ENCODE measurements at places on chromosomes 12 and 14.
A peak's percentile ranks its signal among the peaks of the same experiment; 100 is the strongest.

DNA sequence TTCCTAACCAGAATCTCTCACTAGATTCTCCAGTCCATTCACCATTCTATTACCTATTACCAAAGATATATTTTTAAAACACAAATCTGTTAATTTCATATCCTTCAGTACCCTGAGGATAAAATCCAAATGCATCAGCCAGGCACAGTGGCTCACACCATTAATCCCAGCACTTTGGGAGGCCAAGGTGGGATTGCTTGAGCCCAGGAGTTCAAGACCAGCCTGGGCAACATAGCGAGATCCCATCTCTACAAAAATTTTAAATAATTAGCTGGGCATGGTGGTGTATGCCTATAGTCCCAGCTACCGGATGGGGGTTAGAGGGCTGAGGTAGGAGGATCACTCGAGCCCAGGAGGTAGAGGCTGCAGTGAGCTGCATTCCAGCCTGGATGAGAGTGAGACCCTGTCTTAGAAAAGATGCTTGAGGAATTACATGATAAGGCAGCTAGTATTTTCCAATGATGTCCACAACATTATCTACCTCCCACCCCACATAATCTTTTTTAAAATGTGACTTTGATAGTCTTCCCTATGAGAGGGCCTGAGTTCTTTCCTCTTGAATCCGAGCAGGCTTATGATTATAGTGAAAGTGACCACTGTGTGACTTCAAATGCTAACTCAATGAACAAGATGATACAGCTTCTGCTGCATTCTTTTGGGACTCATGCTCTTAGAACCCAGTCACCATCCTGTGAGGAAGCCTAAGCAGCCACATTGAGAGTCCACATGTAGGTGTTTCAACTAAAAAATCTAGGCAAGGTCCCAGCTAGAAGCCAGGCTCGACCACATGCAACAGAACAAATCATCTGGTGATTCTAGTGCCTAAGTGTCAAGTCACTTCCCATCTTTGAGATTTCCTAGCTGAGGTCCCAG lies 18.0 kb downstream of the HECTD1 start:
- DNase-seq = no peak

DNA sequence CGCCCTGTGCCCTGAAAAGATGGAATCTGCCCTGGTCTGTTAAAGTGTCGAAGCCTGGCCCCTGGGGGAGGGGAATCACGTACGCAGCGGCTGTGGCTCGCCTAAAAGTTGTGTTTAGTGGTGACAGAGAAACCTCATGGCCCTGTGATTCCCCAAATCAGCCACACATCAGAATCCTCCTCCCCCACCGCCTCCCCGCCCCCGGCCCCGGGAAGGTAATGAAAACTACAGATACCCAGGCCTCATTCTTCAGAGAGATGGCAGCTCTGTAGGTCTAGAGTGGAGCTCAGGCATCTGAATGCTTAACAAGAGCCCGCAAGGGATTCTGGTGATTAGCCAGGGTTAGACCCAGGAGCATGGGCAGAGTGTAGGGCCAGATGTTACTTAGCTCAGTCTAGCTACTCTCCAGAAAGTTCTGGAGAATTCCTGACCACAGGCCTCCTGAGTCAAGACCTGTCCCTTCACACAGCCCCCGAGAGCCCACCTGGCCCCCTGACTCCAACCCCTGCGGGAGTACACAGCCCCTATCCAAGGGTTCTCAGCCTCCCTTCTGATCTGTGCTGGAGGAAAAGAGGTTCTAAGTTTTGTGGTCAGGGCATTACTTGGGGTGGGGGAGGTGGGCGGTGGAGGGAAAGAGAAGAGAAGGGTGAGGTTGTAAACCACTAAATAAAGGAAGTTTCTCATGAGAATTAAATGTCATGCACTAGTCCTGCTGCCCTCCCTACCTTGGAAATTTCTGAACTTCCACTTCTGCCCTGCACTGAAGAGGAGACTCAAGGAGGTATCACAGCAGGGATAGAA lies 114.8 kb downstream of the PLXNC1 start:
- no peak for DNase-seq

DNA sequence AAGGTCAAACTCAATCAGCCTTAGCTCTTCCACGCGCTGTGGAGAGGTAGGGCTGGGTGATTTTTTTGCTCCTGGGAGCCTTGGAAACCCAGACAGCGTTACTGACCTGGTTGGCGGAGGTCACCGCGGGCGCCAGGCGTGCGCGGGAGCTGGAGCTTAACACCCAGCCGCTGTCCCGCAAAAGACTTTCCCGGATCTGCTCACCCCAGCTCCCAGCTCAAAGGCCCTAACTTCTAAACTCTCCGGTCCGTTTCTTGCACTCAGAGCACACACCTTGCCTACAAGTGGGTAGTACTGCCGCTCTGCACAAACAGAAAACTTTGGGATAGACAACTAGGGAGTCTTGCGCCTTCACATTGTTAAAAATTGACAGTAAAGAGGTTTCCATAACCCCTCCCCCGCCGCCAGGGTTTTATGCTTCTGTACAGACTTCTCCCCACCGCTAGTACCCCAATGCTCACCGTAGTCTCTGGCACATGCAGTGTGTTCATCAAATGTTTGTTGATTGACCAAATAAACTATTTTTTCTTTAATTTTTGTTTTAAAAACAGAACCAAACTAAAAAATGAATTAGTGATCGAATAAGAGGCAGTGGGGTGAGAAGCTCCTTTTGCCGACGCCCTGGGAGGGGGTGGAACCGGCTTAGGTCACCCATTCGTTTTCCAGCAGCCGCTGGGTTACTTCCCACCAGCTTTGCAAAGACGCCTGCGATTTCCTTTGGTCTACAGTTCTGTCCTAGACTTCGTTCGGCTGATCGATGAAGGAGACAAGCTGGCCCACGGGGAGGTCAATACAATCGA lies 12.7 kb upstream of the TBX3 start:
- no peak for DNase-seq

- DNase-seq = no peak
Measured at GRCh38 chr12:13223179-13223804, 26.8 kb downstream of the EMP1 start.

DNA sequence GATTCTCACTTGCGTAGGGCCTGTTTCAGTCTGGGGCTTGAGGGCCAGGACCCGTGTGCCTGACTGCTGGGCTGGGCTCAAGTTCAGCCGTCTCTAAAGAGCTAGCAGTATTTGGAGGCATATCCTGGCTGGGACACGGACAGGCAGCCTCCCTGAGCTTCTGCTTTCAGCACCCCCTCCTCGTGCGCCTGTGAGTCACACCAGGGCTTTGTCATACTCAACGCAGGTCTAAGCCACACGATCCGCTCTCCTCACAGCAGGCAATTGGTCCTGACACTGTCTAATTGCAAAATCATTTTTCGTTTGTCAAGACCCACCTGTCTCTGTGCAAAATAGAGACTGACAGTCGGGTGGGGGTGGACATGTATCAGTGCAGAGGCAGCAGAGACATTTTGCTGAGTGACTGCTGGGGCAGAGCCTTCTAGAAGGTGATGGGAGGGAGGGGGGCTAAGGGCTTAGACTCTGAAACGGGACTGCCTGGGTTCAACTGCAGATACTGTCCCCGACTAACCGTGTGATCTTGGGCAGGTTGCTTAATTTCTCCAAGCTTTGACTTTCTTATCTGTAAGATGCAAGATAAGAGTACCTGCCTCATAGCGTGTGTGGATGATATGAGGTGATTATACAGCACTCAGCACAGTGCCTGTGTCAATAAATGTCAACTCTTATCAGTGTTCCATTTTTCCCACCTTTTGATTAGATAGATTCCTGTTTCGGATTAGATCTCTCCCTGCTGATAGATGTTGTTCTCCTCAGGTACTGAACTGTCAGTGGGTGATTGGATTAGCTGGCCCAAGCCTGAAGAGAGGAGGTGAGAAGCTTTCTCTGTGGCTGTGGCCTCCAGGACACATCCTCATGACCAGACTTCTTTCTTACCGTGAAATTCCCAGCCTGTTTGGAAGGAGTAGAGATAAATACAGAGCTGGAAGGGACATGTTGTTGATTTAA lies 53.1 kb downstream of the KCNA1 start:
- no peak for DNase-seq

DNA sequence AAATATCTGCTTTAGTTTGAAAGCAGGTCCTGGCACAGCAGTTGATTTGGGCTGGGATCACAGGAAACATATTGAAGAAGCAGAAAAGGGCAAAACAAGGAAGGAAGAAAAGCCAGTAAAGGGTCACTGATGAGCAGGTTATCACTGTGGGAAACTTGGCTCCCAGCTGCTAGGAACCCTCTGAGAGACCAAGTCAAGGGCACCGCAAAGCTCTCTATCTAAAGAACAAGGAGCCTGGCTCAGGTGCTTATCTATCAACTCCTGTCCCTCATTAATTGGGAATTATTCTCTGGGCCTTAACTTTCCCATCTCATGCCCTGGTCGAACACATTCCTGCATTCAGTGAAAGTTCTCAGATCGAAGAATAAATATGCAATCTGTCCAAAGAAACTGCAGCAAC lies 450.9 kb upstream of the RPL10L start:
- no peak for DNase-seq

DNA sequence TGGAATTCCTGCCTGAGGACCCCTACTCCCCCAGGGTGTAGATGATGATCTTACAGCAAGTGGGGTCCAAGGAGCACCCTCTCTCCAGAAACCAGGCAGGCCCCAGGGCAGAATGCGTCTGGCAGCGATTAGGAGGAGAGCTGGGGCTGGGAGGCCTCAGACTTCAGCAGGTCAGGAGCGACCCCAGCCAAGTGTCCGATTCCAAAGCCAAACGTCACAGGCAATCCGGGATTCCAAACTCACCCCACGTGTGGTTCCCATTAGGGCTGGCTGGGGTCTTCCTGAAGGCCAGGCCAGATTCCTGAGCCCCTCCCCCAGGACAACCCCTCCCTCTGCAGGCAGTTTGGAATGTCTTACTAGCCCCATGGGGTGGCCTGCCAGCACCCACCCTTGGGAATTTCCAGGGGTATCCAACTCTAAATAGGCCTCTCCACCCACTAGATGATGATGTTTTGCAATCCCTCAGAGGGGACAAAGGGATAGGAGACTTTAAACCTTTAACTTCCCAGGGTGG lies 17.3 kb upstream of the FIGNL2 start:
- no peak for DNase-seq

- DNase-seq = no peak
Measured at GRCh38 chr12:44817687-44818086, 58.4 kb downstream of the NELL2 start.

DNA sequence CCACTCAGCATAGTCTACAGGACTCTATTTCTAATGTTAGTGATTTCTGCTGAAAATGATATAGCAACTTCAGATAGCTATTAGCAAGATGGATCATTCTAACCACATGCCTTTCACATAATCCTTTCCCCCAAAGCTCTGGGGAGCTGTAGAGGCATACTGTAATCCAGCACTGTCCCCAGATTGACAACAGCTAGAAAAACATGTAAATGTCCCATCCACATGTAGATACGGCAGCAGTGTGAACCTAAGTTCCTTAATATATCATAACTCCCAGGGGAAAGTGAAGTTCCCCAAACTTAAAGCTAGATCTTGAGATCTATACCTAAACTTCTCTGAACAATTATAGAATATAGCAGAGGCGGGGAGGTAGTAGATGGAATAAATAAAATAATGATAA lies 14.0 kb downstream of the ZNF664 start:
- DNase-seq = no peak

GRCh38 chr12:54384591-54385041 lies at the start of gene ZNF385A:
ZNF385A (minus strand) TSS chr12:54384733; CDS start chr12:54384514, 219 bp downstream.
- DNase-seq = no peak

DNA sequence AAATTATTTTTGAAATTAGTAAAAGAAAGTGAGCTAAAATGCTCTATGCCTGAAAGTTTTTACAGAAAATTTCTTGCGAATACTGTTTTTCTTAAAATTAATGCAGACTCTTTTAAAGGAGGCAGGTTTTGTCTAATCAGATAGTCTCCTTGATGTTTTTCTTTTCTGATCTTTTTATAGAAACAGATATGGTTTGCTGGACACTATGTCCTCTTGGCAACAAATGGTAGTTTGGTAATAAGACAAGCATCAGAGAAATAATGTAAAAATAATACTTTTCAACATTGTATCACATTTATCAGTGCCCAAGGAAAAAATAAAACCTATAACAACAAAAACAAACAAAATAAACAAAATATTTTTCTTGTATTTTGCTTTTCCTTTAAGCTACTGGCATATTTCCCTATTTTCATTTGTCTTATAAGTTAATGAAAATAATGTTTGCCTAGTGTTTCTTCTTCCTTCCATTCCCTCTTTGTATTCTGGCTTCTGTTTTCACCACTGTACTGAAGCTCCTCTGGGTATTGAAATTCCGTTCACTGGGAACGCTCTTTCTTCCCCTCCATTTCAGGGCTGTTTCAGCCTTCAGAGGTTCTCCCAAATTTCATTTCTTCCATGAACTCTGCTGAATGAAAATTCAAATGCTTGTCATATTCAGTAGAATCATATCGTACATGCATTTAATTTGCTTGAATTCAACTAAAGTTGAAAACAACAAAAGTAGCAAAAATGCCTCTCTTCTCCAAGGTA lies 115.3 kb downstream of the TRMT5 start:
- no peak for DNase-seq

GRCh38 chr14:33938131-33938949 lies 12.5 kb downstream of the EGLN3 start:
- DNase-seq = peak; percentile 86

DNA sequence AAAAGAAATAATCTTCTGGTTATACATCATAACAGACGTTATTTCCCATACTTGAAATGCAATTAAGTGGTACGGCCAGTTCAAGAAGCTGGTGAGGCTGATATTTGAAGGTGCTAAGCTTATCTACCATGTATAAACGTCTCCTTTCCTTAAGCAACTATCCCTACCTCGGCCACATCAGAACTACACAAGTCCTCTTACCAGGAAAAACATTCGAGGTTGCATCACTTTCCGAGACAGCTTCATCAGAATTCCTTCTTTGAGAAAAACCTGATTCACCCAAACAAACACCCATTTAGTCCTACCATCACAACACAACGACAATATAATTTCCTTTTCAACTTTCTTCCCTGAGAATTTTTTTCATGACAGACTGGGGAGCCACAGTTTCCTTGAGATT lies 33.9 kb upstream of the NR2C1 start:
- no peak for DNase-seq

DNA sequence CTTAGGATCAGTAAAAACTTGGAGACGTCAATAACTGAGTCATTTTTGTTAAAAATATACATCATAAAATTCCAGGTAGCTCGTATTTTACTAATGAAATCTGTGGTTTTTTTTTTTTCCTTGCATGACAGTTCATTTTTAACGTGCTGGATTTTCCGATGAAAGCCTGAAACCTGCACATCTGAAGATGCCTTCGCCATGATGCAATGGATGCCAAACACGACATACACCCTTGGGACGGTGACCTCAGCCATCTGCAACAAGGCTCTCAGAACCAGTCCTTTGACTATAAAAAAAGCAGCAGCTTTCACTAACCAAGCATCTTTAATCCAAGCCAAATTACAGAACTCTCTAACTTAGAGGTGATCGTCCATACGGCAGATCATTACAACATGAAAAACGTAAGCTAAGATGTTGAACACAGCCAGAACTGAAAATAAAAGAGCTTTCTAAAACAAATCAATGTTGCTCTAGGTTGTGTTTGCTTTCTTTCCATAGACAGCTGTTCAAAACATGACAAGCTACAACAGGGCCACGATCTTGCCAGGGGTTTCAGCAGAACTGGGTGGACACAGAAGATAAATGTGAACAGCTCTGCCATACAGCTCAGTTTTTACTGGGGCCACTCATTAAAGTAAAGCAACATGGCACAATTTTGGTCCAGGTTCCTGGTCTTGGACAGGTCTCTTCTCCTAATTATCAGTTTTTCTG lies 7.8 kb downstream of the NIN start:
- DNase-seq = no peak

GRCh38 chr12:7221486-7221885 lies 32.0 kb downstream of the PEX5 start:
- DNase-seq = no peak

- no peak for DNase-seq
Measured at GRCh38 chr12:28257411-28257810, 67.2 kb downstream of the CCDC91 start.

- no peak for DNase-seq
Measured at GRCh38 chr14:72559669-72560255, 334.1 kb downstream of the DPF3 start.
